Ovary (tissue), 10 donors: ENCODE measurements at places on chromosomes 3 and 15. TPM values are rescaled to one million over a fixed set of nuclear protein-coding genes. Genes with fewer than 3 reads are reported as not detected.

CILP gene
- polyA plus RNA-seq = 1.6 TPM

IL16 gene
- polyA plus RNA-seq = 3.3 TPM

GRCh38 chr15:82571722-82572222, 31.5 kb upstream of the RPS17 start:
- peak; percentile 76 for DNase-seq

- DNase-seq = no peak
These were observed 70.4 kb downstream of the ADCY5 start for GRCh38 chr3:123378409-123378915.

GRCh38 chr3:55895897-55896566, 408.9 kb upstream of the WNT5A start:
- DNase-seq = no peak

GRCh38 chr3:59728587-59728908, 678.7 kb upstream of the CFAP20DC start:
- no peak for DNase-seq

- DNase-seq = no peak
These were observed 411.7 kb downstream of the NAALADL2 start for GRCh38 chr3:175270866-175271265.

DNA sequence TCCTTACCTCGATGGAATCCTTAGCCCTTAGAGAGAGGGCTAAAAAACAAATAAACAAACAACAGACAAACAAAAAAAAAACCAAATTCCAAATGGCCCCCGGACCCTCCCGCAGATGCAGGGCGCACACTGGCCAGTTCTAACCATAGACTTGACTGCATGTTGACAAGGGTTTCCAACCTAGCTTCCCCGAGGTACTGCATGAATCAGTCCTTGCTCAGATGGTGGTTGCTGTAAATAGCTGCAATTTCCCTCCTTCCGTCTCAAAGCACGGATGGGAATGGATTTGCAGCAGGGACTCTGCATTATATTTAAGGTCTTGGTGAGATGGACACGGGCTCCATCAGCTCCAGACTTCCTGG, 162.8 kb downstream of the CD47 start:
- peak; percentile 22 for DNase-seq

GRCh38 chr3:127113571-127113891, 79.4 kb upstream of the PRR23E start:
- no peak for DNase-seq

DNA sequence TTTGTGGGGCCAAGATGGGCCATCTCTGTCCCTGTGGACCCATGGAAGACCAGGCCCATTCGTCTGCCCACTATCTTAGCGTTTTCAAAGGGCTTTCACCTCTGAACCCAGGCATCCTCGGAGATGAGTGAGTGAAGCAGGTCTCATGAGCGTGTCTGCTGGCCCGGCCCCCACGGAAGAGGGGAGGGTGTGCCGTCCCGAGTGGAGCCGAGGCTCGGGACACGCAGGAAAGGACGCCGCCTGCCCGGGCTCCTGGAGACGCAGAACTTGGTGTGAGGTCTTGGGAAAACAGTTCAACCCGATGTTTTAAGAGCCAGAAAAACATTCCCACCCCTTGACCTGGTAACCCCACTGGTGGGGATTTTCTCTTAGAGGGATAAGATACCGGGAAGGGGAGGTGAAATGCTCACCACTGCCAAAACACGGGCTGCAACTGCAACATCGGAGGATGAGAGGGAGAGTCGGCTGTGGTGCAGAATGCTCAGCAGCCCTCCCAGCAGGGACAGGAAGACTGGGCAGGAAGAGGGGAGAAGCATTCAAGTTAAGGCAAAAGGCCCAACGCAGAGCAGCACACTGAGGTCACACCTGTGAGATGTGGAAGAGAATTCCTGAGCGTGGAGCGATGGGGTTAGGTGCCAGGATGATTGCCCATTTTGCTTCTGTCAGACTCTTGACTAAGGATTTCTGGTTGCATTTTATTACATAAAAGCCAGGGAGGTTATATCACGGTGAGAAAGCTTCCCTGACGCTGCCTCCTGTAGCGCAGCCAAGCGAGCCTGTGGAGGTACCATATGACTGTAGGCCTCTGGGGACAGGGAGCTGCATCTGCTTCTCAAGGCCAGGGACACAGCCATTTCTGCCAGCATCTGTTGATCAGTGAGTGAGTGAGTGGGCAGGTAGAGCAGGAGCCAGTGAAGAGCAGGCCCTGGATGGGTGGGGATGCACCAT, 14.1 kb upstream of the STAB1 start:
- no peak for DNase-seq
